Body of pancreas (tissue), 4 donors: ENCODE measurements at places on chromosomes 2 and 18. TPM values are rescaled to one million over a fixed set of nuclear protein-coding genes. Genes with fewer than 3 reads are reported as not detected.

GRCh38 chr2:220466251-220466691, 838.8 kb downstream of the SLC4A3 start:
- DNase-seq: no peak
- no peak overlapping the region for H3K4me3 ChIP-seq
- H3K4me1 ChIP-seq: no peaks in the 10 kb centered on the region
- no peaks in the 10 kb centered on the region for H3K27me3 ChIP-seq

DNA sequence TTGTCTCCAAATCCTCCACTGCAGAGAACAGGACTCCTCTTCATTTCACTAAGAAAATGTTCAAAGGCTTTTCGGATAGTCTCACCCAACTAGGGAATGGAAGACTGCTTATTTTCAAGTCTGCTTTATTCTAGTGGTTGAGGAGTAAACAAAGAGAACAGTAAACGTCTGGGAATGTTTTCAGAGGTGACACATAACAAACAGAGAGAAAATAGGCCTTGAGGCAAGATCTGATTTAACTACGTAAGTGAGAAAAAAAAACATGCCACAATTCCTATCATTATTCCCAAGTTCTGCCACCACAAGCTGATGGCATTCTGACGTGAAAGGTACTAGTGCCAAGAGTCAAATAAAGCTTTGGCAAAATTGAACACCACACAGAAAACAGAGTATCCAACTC, 16.7 kb upstream of the WIPF1 start:
- H3K4me3 ChIP-seq: no peak overlapping the region
- no peaks in the 10 kb centered on the region for H3K36me3 ChIP-seq
- no peak overlapping the region for H3K27ac ChIP-seq

GRCh38 chr2:228768818-228769217, 502.3 kb downstream of the PID1 start:
- no peak for DNase-seq
- no peaks in the 10 kb centered on the region for H3K36me3 ChIP-seq
- no peaks in the 10 kb centered on the region for H3K4me1 ChIP-seq
- no peak overlapping the region for H3K27ac ChIP-seq
- no peaks in the 10 kb centered on the region for H3K27me3 ChIP-seq
- H3K4me3 ChIP-seq: no peak overlapping the region

DNA sequence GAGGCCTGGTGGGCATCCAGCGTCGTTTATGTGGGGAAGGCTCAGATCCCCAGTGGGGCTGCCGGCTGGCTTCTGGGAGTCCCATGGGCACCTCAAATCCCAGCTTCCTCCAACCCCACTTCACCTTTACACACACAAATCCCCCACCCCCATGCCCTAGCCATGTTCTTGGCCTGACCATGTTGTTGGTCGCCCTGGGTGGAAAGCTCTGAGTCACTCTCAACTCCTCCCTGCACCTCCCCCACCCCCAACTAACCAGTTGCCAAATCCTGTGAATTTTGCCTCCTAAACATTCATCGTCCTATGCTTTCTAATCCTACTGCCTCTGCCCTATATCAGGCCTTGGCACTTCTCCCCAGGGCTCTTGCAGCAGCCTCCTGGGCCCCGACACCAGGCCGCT, 6.4 kb downstream of the TNS1 start:
- H3K4me1 ChIP-seq: peaks cover 99% of the 10 kb centered on the region
- DNase-seq: peak; percentile 80

TCF23 gene
- total RNA-seq: 0.66 TPM

TOGARAM2 gene
- not detected for total RNA-seq

CYP26B1 gene
- total RNA-seq: 4.9 TPM

- no peaks in the 10 kb centered on the region for H3K36me3 ChIP-seq
- no peaks in the 10 kb centered on the region for H3K27me3 ChIP-seq
- no peak overlapping the region for H3K4me3 ChIP-seq
Measured at GRCh38 chr2:13201924-13202323, 485.2 kb downstream of the TRIB2 start.

CCDC178 gene
- total RNA-seq: 9.9 TPM

DNA sequence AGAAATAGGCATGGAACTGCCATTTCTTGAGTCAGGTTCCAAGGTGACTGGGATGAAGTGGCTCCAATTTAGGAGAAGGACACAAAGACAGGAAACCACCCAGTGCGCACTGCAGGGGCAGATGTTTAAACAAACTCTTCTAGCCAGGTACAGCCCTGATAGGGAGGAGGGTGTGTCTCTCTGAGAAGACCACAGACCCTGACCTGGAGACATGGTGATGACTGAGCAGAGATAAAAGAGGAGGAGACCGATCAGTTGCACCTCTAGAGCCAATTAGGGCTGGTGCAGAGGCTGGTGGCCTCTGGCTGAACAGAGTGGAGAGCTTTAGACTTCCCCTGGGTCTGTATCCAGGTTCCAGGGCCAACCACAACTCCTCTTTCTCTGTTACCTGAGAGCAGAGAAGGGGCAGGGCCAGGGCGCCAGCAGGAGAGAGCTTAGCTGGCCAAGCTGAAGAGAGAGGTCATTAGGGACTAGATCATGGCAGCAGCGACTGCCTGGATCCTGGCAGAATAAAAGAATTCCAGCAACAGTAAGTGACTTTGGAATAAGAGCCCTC, 5.4 kb upstream of the SPOPL start:
- H3K27ac ChIP-seq: no peak overlapping the region
- no peak for DNase-seq
- H3K27me3 ChIP-seq: no peaks in the 10 kb centered on the region
- no peak overlapping the region for H3K4me3 ChIP-seq
- peaks cover 36% of the 10 kb centered on the region for H3K4me1 ChIP-seq

- H3K27me3 ChIP-seq: no peaks in the 10 kb centered on the region
- H3K36me3 ChIP-seq: no peaks in the 10 kb centered on the region
- H3K4me1 ChIP-seq: no peaks in the 10 kb centered on the region
- H3K27ac ChIP-seq: no peak overlapping the region
- H3K4me3 ChIP-seq: no peak overlapping the region
Measured at GRCh38 chr2:41896186-41896846, 151.5 kb upstream of the PKDCC start.

CTAGE1 gene
- not detected for total RNA-seq

DNA sequence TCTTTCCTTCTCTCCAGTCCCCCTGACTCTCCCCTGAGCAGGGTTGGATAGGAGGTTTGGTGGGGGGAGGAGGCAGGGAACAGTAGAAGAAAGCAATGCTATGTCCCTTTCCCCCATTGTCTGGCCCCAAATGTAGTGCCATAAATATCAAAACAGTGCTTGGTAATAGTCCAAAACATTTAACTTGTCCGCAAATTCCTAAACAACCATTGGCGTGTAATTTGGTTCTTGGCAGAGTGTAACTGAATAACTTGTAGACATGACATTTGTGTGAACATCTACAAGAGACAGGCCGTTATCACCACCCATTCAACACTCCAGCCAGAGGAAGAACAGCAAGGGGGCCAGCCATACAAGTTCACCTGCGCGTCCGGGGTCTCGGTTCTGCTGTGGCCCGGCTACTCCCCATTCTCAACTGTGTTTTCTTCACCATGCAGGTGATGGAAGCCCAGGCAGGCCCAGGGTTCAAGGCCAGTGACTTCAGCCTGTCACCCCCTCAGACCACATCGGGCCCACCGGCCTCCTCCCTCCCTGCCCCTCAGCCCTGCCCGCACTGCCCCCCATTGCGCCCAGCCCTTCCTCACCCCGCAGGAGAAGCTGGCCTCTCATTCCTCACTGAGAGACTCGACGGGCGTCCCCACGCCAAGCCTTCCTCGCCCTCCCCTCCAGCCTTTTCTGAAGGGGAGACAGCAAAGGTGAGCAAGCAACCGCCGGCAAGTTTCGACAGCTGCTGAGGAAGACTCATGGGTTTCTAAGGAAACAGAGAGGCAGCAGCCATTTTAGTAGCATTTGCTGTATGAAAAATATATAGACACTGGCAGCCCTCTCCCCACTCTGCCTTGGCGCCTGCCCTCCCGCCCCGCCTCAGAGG, 699 bp upstream of the RAPGEF4 start:
- H3K36me3 ChIP-seq: no peaks in the 10 kb centered on the region
- no peak for DNase-seq

GRCh38 chr2:190891372-190891771, 10.8 kb downstream of the GLS start:
- H3K27me3 ChIP-seq: no peaks in the 10 kb centered on the region
- H3K4me3 ChIP-seq: no peak overlapping the region
- peaks cover 67% of the 10 kb centered on the region for H3K4me1 ChIP-seq
- DNase-seq: no peak
- peak overlapping the region; percentile 51 for H3K27ac ChIP-seq

VAMP8 gene
- total RNA-seq: 111 TPM

DNA sequence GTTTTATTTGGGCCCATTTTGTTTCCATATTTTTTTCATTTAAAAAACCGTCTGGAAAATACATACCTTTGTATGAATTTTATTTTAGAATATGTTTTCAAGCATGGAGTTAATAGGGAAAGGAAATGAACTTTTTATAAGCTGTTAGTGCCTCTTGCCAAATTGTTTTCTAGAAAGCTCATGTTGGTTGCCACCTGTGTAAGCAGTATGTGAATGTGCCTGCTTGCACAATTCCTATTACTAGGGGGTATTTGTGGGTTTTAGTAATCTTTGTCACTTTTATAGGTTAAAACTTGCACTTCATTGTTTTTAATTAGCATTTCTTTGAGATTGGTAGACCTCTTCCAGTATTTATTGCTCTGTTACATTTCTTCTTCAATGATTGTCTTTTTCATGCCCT, 107.3 kb downstream of the TANC1 start:
- DNase-seq: no peak
- no peak overlapping the region for H3K27ac ChIP-seq
- H3K4me1 ChIP-seq: no peaks in the 10 kb centered on the region
- no peaks in the 10 kb centered on the region for H3K36me3 ChIP-seq

DNA sequence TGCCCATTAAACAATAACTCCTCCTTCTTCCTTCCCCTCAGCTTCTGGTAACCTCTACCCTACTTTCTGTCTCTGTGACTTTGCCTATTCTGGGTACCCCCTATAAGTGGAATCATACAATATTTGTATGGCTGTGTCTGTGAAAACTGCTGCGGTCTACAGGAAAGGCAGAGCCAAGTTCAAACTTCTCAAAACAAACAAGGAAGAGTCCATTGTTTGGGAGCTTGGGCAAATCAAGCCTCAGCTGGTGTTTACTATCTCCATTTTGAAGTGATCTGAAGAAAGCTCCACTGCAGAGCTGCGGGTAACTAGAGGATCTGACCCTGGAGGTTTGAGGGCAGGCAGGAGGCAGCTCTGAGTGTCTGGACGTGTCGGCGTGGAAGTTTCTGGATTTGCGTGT, 48.6 kb upstream of the DAPL1 start:
- H3K4me3 ChIP-seq: no peak overlapping the region
- H3K27ac ChIP-seq: no peak overlapping the region
- H3K4me1 ChIP-seq: no peaks in the 10 kb centered on the region
- no peaks in the 10 kb centered on the region for H3K36me3 ChIP-seq
- no peaks in the 10 kb centered on the region for H3K27me3 ChIP-seq

GRCh38 chr2:67576991-67577390, 179.9 kb downstream of the ETAA1 start:
- H3K4me3 ChIP-seq: no peak overlapping the region
- no peak overlapping the region for H3K27ac ChIP-seq
- H3K4me1 ChIP-seq: peaks cover 16% of the 10 kb centered on the region
- DNase-seq: no peak

- H3K27ac ChIP-seq: peak overlapping the region; percentile 55
- H3K27me3 ChIP-seq: no peaks in the 10 kb centered on the region
- H3K4me1 ChIP-seq: peaks cover 20% of the 10 kb centered on the region
- H3K4me3 ChIP-seq: no peak overlapping the region
- H3K36me3 ChIP-seq: no peaks in the 10 kb centered on the region
- no peak for DNase-seq
Measured at GRCh38 chr2:71277147-71277475, 50.2 kb upstream of the PAIP2B start.

PCARE gene
- total RNA-seq: not detected

PHOSPHO2 gene
- 6.7 TPM for total RNA-seq

AP1S3 gene
- 2.0 TPM for total RNA-seq

OBSL1 gene
- 119 TPM for total RNA-seq

C2orf15 gene
- total RNA-seq: 3.9 TPM
